ENCODE measurements at places on chromosomes 2 and 18. TPM values are rescaled to one million over a fixed set of nuclear protein-coding genes. Genes with fewer than 3 reads are reported as not detected.

DNA sequence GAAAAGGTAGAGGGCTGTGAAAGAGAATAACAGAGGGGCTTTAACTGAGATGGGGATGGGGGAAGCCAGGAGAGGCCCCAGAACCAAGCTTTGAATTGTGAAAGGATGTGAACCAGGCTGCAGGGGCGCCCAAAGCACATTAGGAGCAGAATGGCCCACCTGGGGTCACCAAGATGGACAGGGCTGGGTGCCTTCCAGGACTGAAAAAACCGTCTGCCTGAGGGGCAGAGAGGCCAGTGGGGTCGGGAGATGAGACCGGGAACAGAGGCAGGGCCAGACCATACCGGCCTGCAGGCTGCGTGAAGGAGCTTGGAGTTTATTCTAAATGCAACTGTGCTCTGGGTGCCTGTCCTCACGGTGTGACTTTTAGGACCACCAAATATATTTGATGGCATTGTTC, 29.1 kb upstream of the FAM136A start:
- DNase-seq = no peak

EVA1A gene
- 10.8 TPM for total RNA-seq

DNA sequence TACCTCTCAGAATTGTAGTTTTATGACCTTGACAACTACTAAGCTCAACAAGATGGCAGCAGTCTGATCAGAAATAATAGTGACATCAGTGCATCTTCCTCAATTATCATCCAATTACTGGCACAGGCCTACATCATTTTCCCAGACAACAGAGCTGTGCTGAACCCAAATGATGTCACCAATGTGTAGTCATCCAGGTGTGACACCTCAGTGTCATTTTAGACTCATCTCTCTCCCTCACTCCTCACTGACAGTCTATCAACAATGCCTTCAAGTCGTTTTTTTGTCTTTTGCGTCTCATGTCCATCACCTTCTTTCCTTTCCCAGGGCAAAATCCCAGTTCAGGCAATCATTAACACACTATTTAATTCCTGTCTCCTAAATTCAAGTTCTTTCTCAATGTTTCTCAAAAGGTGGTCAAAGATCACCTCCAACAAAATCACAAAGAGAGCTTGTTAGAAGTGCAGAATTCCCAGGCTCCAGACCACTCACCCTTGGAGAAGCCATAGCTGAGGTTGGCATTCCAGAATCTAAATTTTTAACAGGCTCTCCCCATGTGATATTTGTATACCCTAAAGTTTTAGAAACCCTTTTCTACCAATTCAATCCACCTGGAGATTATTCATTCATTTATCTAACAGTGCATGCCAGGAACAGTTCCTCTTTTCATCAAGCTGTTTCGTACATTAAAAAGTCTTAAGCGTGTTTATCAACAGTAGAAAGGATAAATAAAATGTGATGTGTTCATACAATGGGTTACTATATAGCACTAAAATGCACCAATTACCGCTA, 125.3 kb upstream of the KLF7 start:
- no peak for DNase-seq

GRCh38 chr2:137607722-137608318, 356.5 kb upstream of the HNMT start:
- DNase-seq = no peak

CACNB4 gene
- 5.6 TPM for total RNA-seq

DNA sequence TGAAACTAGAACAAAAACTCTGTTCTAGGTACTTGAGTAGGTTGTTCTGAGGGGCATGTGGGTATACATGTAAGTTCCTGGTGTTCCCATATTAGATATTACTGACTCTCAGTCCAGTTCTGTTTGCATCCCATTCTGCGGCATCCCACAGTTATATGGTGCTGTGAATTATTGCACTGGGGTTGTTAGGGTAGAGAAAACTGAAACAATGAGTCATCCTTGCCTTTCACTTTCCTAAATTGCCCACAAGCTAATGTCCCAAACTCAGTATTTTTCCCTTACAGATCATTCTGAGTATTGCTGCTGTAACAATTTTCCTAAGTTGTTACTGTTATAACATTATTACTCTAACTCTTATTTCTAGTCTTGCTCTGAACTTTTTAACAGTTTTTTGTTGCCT, 3.0 kb downstream of the WDR75 start:
- no peak for DNase-seq

DNA sequence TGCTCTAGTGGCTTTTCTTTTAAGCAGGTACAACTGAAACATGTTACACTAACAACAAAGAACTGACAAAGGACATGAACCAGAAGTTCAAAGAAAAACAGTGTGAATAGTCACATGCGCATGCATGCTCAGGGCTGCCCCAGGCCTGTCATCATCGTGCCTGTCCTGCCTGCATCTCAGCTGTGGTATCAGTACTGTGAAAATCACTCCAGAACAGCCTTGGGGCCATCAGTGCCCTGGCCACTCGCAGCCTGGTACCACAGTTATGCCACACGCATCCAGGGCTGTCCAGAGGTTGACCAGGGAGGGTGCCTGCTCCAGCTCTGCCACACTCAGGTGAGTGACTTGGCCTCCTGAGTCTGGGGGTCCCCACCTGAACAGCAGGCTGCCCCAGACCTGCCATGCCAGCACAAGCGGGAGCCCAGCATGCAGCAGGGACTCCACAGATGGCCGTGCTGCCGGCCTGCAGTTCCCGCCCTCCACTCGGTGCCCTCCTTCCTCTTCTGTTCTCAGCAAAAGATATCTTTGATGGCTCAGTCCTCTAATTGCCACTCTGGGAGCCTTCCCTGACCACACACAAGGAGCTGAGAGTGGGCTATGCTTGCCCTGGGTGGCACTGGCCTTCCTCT, 12.3 kb downstream of the LIMS2 start:
- no peak for DNase-seq

DNA sequence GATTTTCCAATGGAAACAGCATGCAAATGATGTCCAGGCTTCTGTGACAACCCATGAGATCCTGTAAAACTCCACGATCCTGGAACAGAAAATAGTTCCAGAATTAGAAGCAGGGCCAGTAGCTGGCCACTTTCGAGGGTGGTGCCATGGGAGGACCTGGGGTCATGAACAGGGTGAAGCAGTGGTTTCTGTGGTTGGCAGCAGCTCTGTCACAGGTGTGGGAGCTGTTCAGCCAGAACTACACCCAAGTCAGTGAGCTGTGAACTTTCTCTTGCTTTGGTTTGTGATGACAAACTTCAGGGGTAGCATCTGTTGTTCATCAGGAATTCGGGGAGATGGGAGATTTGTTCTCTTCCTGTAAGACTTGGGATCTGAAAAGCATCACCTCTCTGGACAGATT, 314.4 kb upstream of the NT5C1B start:
- no peak for DNase-seq

DNA sequence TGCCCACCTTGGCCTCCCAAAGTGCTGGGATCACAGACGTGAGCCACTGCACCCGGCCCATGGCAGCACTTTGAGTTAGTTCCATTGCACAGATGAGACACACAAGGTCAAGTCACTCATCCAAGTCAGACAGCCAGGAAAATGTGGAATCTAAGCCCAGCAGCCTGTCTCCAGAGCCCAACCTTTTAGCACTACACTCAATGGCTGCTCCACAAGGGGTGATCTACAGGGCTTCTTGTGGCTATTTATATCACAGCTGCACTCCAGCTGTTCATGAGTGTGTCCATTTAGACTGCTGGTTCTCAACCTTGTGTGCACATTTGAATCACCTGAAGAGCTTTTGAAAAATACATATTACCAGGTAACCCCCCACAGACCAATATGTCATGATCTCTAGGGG, 72.9 kb upstream of the RPL31 start:
- no peak for DNase-seq

- no peak for DNase-seq
These were observed 107.7 kb downstream of the CD226 start for GRCh38 chr18:69840001-69840400.

DNA sequence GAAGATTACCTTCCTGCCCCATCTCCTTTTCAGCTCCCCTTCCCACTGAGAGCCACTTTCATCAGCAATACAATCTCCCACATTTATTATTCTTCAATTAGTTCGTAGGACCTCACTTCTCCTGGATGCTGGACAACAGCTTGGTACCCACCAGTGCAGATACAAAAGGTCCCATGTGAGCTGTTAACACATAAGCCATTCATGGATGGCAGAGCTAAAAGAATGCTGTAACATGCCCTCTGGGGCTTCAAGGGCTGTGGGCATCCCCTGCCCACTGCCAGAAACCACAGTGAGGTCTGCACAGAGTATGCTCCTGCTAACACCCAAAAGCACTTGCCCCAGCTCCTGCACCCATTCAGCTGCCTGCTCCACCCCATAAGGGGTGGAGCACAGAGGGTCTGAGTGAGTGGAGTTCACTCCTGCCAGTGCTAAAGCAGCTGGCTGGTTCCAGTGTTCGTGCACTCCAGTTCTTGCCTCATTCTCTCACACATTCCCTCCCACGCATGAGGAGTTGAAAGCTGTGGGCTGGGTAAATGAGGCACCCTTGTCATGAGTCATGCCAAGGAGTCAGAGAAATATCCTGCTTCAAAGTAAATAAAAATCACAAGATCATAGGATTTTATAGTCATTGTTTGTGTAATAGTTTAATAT, 305.9 kb upstream of the TMEFF2 start:
- DNase-seq = no peak

DNA sequence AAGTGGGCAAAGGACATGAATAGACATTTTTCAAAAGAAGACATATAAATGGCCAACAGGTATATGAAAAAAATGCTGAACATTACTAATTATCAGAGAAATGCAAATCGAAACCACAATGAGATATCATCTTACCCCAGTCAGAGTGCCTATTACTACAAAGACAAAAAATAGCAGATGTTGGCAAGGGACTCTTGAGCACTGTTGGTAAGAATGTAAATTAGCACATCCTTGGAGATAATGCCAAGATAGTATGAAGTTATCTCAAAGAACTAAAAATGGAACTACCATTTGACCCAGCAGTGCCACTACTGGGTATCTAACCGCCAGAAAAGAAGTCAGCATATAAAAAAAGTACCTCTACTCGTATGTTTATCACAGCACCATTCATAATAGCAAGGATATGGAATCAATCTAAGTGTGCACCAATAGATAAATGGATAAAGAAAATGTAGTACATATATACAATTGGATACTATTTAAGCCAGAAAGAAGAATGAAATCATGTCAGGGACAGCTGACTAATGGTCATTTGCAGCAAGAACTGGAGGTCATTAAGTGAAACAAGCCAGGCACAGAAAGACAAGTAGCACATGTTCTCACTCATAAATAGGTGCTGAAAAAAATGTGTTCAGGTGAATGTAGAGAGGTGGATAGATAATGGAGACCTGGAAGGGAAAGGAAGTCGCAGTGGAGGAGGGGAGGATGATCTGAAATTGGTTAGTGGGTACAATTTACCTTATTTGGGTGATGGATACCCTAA, 141.7 kb upstream of the B3GNT2 start:
- DNase-seq = no peak

HOXD9 gene
- total RNA-seq = 1.5 TPM

TUBB8B gene
- total RNA-seq = not detected

KIAA2012 gene
- 1.3 TPM for total RNA-seq

CSRNP3 gene
- total RNA-seq = 18.4 TPM

SOX11 gene
- total RNA-seq = 83.2 TPM

DNA sequence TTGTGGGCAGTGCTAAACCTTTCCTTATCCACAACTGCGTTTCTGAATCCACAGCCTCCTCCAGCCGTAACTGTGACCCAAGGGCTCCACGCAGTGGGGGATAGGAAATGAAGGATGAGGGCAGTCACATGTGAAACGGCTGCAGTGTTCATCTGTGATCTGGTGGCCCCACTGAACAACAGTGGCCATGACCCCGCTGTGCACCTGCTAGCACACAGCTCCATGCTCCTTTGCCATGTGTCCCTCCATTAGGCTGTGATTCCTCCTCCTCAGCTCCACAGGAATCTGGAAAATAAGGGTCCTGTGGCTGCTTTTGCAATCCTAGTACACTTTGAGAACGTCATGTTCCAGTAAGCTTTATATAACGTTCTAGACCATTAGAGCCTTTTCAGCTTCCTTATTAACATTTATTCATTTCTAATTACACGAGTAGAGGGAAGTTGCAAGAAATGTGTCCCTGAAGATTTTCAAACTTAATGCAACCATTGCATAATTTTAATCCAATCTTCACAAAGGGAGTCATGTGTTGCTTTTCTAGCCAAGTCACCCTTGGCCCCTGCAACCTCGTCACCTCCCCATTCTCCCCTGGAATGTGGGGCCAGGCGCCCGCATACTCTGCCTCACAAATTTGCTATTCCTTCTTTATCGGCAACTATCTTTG, 7.1 kb upstream of the NAPG start:
- no peak for DNase-seq

DNA sequence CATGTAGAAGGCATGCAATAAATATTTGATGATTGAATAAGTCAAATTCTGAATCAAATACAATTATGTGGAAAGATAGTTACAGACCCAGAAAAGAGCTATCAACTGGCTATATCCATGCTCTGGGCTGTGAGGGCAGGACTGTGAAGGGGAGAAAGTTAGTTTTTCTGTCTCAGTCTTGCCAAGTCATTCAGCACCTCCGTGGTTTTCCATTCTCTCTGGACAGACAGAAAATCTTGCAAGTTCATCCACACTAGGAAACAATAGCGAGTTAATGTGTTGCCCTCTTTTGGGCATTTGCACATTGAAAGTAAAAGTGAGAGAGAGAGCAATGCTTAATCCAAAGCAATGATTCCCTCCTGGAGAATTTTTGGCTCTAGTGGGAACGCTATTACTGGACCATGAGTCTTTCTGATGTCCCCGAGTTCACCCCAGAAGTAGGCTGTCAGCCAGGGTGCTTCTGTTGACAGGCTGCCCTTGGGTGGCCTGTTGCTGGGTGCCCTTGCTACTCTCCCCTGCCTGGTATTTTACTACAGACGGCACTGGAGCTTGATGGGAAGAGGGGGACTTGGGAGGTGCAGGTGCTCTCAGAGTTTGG, 238.3 kb downstream of the LOXHD1 start:
- DNase-seq = no peak

- DNase-seq = no peak
These were observed 77.1 kb downstream of the SMAD4 start for GRCh38 chr18:51107082-51107481.

- no peak for DNase-seq
These were observed 1.2 kb downstream of the KIF5C start for GRCh38 chr2:148876202-148876594.

DNA sequence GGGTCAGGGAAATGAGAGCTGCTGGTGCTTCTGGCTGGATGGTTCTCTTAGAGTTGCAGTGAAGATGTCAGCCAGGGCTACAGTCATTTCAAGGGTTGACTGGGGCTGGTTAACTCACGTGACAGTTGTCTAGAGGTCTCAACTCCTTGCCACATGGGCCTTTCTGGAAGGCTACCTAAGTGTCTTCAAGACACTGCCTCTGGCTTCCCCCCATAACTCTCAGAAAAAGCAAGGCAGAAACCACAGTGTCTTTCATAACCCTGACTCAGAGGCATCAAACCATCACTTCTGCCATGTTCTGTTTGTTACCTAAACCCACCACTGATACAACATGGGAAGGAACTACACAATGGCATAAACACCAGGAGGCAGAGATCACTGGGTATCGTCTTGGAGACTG, 828.9 kb downstream of the EPHA4 start:
- no peak for DNase-seq

RRM2 gene
- 109 TPM for total RNA-seq

GRCh38 chr18:32482117-32482516, 11.4 kb upstream of the GAREM1 start:
- no peak for DNase-seq

Measured in type B pancreatic cell (in vitro differentiated cells).